ENCODE measurements at places on chromosomes 11 and 22.
A peak's percentile ranks its signal among the peaks of the same experiment; 100 is the strongest.

DNA sequence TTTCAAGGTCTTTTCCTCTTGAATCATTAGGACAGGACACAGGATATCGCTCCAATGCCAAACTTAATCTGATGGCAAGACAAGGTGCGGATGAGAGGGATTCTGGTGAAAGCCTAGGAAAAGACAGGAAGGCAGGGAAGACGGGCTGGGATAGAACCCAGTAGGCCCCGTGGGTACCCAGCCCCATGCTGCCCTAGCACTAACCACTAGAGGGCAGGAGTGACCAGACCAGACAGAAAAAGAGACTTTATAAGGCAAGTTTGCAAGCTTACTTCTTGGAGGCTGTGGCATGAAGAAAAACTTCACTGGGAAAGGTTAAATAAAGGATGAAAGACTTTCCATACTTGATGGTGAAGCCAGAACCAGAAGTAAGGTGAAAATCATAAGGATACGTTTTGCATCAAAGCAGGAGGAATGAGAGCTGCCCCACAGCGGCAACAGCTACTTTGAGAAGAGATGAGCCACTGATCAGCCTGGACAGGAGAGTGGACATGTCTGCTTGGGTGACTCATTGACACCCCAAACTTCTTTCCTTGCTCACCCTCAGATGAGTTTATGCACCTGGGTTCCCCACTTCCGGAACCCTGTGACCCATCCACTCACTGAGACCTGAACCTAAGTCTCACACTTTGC lies 39.8 kb downstream of the SYN3 start:
- peak; percentile 25 for DNase-seq

DNA sequence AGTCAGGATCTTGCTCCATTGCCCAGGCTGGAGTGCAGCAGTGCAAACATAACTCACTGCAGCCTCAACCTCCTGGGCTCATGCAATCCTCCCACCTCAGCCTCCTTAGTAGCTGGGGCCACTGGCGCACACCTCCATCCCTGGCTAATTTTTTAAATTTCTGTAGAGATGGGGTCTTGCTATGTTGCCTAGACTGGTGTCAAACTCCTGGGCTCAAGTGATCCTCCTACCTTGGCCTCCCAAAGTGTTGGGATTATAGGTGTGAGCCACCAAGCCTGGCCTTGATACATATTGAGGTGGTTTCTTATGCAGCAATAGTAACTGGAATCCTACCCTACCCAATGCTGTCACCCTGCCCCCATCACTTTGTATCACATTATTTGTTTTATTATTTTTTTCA lies 32.4 kb downstream of the SCUBE1 start:
- no peak for DNase-seq

DNA sequence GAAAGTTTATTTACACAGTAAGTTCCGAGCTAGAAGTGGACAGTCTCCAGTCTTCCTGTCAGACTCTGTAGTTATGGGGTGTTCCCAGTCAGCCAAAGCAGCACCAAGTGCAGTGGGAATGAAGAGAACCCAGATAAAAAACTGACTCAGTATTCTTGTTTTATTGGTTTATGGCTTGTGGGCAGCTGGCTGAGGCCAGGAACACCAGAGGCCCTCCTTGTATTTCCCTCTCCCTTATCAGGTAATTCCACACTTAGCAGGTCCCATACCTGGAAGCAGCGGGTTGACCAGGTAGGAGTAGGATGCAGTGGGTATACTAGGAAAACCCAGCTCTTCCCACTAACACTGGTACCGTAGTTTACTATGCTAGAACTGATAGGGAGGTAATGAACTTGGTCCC lies 3.5 kb upstream of the BACE1-AS start:
- no peak for DNase-seq

DNA sequence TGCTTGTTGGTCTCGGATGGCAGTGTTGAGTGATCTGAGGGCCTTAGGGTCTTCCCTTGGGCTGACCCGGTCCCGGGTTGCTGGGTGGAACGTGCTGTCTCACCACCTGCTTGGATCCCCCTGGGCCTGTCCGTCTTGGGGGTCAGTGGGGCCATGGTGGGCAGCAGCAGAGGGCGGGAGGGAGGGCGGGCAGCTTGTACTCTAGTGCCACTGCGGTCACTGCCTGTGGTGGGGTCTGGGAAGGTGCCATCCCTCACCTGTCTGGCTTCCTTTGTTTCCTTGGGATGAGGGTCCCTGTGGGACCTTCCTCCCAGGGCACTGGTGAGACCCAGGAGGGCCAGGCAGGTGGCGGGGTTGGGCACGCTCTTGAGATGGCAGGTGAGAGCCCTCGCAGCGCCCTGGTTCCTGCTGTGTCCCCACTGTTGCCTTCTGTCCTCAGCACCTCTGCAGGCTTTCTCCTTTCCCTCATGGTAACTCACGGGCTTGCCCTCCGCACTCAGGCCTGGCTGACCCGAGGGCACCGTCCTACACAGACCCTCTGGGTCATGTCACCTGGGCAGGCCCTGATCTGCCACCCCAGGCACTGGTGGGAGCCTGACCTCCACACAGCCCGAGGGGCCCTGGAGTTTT lies 34.2 kb downstream of the TBC1D22A start:
- no peak for DNase-seq

- DNase-seq, result no peak
These were observed 14.5 kb downstream of the KCNC1 start for GRCh38 chr11:17748761-17749721.

GRCh38 chr22:39236321-39237317 lies 8.2 kb downstream of the PDGFB start:
- no peak for DNase-seq

GRCh38 chr22:24731761-24732160 lies 42.8 kb downstream of the PIWIL3 start:
- DNase-seq, result no peak

- DNase-seq, result no peak
These were observed 6.9 kb downstream of the AP5B1 start for GRCh38 chr11:65773784-65774411.

DNA sequence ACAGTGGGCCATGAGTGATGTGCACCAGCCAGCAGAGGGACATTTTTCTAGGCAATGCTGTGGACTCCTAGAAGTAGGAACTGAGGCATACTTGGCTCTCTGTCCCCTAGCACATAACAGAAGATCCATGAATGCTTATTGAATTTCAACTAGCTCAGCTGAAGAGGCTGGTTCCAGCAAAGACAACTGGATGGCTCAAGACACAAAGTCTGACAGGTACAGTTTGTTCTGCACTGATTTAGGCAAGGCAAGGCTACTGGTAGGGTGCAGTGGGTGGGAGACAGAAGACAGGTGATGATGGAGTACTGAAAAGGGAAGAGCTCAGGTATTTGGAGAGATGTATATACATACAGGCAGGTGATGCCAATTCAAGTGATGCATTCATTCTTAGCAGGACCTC lies 72.4 kb upstream of the USP47 start:
- DNase-seq, result no peak

- peak; percentile 59 for DNase-seq
These were observed 9.4 kb upstream of the SAMM50 start for GRCh38 chr22:43945632-43946383.

DNA sequence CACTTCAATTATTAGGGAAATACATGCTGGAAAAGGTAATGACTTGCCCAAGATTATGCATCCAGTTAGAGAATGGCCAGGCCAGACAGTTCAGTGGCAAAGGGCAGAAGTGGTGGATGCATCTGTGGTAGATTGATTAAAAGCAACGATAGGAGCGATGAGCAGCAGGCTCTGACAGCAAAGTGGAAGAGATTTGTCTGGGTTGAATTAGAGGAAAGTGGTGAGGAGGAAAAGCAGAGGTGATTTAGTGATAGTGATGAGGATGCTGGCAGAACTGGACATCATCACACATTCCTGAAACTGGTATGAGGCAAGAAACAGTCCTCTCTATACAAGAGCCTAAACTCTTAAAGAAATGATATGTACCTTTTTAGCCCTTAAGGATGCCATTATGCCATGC lies 12.5 kb downstream of the HSD17B12 start:
- no peak for DNase-seq

- no peak for DNase-seq
These were observed 2.5 kb upstream of the KLHL35 start for GRCh38 chr11:75435571-75435925.

- DNase-seq, result no peak
These were observed 210.4 kb upstream of the GRIA4 start for GRCh38 chr11:105399511-105399910.

GRCh38 chr22:28935713-28936112 lies 52.3 kb downstream of the ZNRF3 start:
- no peak for DNase-seq

All from stimulated activated CD4-positive, alpha-beta T cell treated with anti-CD3 and anti-CD28 coated beads, Interleukin-1b, Interleukin-23, amount 100 ng/mL, for 24 hours (primary cell).